Aorta (tissue), 5 donors: ENCODE measurements at places on chromosomes 7 and 10. TPM values are rescaled to one million over a fixed set of nuclear protein-coding genes. Genes with fewer than 3 reads are reported as not detected.

The PROSER2 gene
- polyA plus RNA-seq, result 1.4 TPM

The RFC2 gene
- polyA plus RNA-seq, result 16.1 TPM

The VWA2 gene
- 0.13 TPM for polyA plus RNA-seq

- H3K36me3 ChIP-seq, result no peaks in the 10 kb centered on the region
- H3K27me3 ChIP-seq, result no peaks in the 10 kb centered on the region
- no peak for DNase-seq
- H3K4me1 ChIP-seq, result peaks cover 6% of the 10 kb centered on the region
- H3K27ac ChIP-seq, result no peak overlapping the region
Observed at GRCh38 chr7:47179812-47180515, 401.9 kb downstream of the TNS3 start.

- no peak for DNase-seq
- H3K4me1 ChIP-seq, result no peaks in the 10 kb centered on the region
- no peak overlapping the region for H3K27ac ChIP-seq
- no peaks in the 10 kb centered on the region for H3K27me3 ChIP-seq
Observed at GRCh38 chr10:60377955-60378354, 11.7 kb downstream of the ANK3 start.

The CRTAC1 gene
- 2.9 TPM for polyA plus RNA-seq

DNA sequence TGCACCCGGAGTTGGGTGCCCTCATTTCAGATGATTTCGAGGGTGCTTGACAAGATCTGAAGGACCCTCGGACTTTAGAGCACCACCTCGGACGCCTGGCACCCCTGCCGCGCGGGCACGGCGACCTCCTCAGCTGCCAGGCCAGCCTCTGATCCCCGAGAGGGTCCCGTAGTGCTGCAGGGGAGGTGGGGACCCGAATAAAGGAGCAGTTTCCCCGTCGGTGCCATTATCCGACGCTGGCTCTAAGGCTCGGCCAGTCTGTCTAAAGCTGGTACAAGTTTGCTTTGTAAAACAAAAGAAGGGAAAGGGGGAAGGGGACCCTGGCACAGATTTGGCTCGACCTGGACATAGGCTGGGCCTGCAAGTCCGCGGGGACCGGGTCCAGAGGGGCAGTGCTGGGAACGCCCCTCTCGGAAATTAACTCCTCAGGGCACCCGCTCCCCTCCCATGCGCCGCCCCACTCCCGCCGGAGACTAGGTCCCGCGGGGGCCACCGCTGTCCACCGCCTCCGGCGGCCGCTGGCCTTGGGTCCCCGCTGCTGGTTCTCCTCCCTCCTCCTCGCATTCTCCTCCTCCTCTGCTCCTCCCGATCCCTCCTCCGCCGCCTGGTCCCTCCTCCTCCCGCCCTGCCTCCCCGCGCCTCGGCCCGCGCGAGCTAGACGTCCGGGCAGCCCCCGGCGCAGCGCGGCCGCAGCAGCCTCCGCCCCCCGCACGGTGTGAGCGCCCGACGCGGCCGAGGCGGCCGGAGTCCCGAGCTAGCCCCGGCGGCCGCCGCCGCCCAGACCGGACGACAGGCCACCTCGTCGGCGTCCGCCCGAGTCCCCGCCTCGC, at the start of gene EGFR:
EGFR (plus strand) TSS at position 657 of the 830 bp plus-strand sequence. CDS start 261 bp downstream, outside the sequence.
- H3K36me3 ChIP-seq, result no peaks in the 10 kb centered on the region
- H3K27me3 ChIP-seq, result no peaks in the 10 kb centered on the region
- H3K4me3 ChIP-seq, result peak within 1 kb of the TSS; percentile 88
- H3K27ac ChIP-seq, result peak within 1 kb of the TSS; percentile 91

DNA sequence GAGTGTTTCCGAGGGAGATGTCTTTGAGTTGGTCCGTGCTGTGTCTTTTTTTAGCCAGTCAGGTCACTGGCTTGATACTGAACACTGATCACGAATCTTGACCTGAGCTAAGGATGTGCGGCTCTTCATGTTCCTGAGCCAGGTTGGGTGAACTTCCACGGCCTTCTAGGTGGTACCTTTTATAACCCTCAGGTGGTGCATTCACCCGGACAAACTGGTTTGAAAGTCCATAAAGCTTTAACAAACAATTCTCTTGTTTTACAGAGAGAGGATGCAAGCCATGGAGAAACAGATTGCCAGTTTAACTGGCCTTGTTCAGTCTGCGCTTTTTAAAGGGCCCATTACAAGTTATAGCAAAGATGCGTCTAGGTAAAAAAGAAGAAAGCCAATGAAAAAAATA, 229.5 kb downstream of the ARHGAP21 start:
- no peak for DNase-seq
- no peak overlapping the region for H3K27ac ChIP-seq
- H3K27me3 ChIP-seq, result no peaks in the 10 kb centered on the region
- H3K4me1 ChIP-seq, result no peaks in the 10 kb centered on the region
- H3K36me3 ChIP-seq, result no peaks in the 10 kb centered on the region
- no peak overlapping the region for H3K4me3 ChIP-seq

- H3K27ac ChIP-seq, result no peak overlapping the region
- no peaks in the 10 kb centered on the region for H3K4me1 ChIP-seq
- no peaks in the 10 kb centered on the region for H3K27me3 ChIP-seq
Observed at GRCh38 chr10:110192552-110192951, 14.9 kb upstream of the MXI1 start.

DNA sequence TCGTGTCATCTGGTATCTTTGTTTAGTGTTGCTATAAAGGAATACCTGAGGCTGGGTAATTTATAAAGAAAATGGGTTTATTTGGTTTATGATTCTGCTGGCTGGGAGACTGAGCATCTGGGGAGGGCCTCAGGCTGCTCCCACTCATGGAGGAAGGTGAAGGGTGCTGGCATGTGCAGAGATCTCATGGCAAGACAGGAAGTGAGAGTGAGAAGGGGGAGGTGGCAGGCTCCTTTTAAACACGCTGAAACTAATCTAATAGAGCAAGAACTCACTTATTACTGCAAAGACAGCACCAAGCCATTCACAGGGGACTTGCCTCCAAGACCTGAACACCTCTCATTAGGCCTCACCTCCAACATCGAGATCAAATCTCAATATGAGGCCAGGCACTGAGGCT, 11.3 kb downstream of the OIT3 start:
- no peaks in the 10 kb centered on the region for H3K27me3 ChIP-seq
- H3K4me3 ChIP-seq, result no peak overlapping the region
- DNase-seq, result no peak
- no peak overlapping the region for H3K27ac ChIP-seq
- no peaks in the 10 kb centered on the region for H3K4me1 ChIP-seq
- no peaks in the 10 kb centered on the region for H3K36me3 ChIP-seq

The CNTNAP2 gene
- not detected for polyA plus RNA-seq

DNA sequence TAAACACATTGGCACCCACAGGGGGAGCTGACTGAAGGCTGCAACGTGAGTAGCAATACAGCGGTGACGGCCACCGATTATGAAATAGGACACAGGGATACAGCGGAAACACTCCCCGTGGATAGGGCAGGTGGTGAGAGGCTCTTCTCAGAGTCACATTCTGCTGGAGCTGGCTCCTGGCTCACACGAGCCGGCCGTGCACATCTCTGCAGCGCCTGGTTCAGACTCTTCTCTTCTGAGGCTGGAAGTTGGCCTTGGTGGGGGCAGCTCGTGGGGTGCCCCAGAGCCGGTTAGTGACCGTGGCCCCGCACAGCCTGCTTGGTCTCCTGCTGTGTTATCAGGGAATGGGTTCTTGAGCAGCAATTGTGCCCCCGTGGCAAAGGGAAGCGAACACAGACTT, 61.3 kb upstream of the EN2 start:
- no peak overlapping the region for H3K27ac ChIP-seq
- peak; percentile 68 for DNase-seq
- H3K4me3 ChIP-seq, result no peak overlapping the region

DNA sequence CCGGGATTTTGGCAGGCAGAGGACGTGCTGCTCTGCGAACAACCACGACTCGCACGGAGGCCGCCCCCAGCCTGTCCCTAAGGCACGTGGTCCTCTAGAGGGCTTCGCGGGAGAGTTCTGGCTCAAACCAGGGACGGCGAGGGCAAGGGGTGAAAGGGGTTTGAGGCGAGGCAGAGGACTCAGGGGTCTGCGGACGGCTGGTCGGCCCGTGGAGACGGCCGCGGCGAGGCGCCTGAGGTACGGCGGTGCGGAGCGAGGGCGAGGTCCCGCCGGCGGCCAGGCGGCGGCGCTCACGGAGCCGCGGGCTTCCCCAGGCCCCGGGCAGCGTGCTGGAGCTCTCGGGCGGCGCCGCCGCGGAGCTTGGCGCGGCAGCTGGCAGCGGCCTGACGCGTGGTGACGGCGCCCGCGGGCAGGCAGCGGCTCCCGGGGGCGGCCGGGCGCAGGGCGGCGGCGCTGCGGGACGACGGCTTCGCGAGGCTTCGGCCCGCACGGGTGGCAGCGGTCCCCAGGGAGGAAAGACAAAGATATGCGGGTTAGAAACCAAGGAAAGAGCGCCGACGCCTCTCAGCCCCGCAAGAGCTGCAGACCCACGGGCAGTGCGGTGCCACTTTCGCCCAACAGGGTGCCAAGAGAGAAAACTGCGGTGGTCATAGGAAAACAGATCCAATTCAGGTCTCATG, 44.8 kb downstream of the ZNF800 start:
- no peaks in the 10 kb centered on the region for H3K36me3 ChIP-seq
- peak; percentile 89 for DNase-seq
- no peak overlapping the region for H3K27ac ChIP-seq
- H3K27me3 ChIP-seq, result no peaks in the 10 kb centered on the region
- no peak overlapping the region for H3K4me3 ChIP-seq

DNA sequence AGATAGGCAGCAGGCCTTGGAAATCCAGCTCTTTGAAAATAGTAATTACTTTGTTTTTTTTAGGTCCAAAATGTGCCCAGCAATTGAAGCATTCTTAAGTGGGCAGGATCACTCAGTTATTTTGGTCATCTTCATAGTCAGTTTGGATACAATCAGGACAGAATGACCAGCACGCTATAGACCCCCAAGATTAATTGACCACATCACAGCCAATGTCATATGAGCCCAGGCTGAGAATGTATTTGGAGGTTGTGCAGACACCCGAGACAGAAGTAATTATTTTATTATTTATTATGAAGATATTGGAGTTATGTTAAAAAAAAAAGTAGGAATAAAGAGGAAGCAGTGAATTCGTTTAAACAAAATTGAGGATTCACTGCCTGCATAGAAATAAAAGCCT, 93.3 kb upstream of the PFKP start:
- DNase-seq, result no peak
- no peaks in the 10 kb centered on the region for H3K4me1 ChIP-seq
- no peak overlapping the region for H3K27ac ChIP-seq
- no peaks in the 10 kb centered on the region for H3K36me3 ChIP-seq
- no peak overlapping the region for H3K4me3 ChIP-seq
- no peaks in the 10 kb centered on the region for H3K27me3 ChIP-seq

GRCh38 chr7:36633377-36633776, 90.9 kb downstream of the AOAH start:
- H3K36me3 ChIP-seq, result no peaks in the 10 kb centered on the region
- no peaks in the 10 kb centered on the region for H3K4me1 ChIP-seq
- H3K27ac ChIP-seq, result no peak overlapping the region
- no peak overlapping the region for H3K4me3 ChIP-seq
- H3K27me3 ChIP-seq, result no peaks in the 10 kb centered on the region

DNA sequence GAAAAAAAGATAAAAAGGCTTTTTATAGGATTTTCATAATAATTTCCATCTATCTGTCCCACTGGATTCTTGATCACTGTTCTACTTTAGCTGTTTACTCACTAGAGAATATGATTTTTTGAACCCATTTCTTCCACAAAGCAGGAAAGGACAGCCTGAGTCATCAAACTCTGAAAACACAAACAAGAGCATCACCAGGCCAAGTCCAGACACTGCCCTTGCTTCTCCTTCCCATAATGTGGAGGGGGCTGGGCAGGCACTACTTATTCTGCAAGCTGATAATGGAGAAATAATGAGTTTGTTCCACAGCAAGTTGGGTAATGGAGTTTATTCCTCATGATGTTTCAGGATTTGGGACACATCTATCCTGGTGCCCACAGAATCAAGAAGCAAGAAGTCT, 13.0 kb upstream of the KCNIP2 start:
- no peak overlapping the region for H3K27ac ChIP-seq
- no peak for DNase-seq
- peaks cover under 1% of the 10 kb centered on the region for H3K4me1 ChIP-seq
- H3K4me3 ChIP-seq, result no peak overlapping the region
- H3K36me3 ChIP-seq, result no peaks in the 10 kb centered on the region
- H3K27me3 ChIP-seq, result no peaks in the 10 kb centered on the region

The AKR1C8 gene
- not detected for polyA plus RNA-seq

GRCh38 chr7:73742753-73743641, 4.4 kb upstream of the ABHD11 start:
- H3K36me3 ChIP-seq, result no peaks in the 10 kb centered on the region
- no peak overlapping the region for H3K27ac ChIP-seq
- H3K4me3 ChIP-seq, result no peak overlapping the region
- DNase-seq, result peak; percentile 80
- H3K4me1 ChIP-seq, result no peaks in the 10 kb centered on the region
- no peaks in the 10 kb centered on the region for H3K27me3 ChIP-seq

The GFRA1 gene
- polyA plus RNA-seq, result 0.15 TPM

- DNase-seq, result no peak
- no peaks in the 10 kb centered on the region for H3K4me1 ChIP-seq
- H3K27me3 ChIP-seq, result no peaks in the 10 kb centered on the region
- no peak overlapping the region for H3K27ac ChIP-seq
Observed at GRCh38 chr10:124739986-124740368, 4.2 kb downstream of the FAM53B start.

The LLCFC1 gene
- polyA plus RNA-seq, result not detected

GRCh38 chr7:3867863-3868262, 566.8 kb downstream of the SDK1 start:
- no peaks in the 10 kb centered on the region for H3K4me1 ChIP-seq
- H3K27me3 ChIP-seq, result no peaks in the 10 kb centered on the region
- H3K4me3 ChIP-seq, result no peak overlapping the region
- H3K36me3 ChIP-seq, result no peaks in the 10 kb centered on the region
- DNase-seq, result no peak

The BMPR1A gene
- 19.3 TPM for polyA plus RNA-seq

DNA sequence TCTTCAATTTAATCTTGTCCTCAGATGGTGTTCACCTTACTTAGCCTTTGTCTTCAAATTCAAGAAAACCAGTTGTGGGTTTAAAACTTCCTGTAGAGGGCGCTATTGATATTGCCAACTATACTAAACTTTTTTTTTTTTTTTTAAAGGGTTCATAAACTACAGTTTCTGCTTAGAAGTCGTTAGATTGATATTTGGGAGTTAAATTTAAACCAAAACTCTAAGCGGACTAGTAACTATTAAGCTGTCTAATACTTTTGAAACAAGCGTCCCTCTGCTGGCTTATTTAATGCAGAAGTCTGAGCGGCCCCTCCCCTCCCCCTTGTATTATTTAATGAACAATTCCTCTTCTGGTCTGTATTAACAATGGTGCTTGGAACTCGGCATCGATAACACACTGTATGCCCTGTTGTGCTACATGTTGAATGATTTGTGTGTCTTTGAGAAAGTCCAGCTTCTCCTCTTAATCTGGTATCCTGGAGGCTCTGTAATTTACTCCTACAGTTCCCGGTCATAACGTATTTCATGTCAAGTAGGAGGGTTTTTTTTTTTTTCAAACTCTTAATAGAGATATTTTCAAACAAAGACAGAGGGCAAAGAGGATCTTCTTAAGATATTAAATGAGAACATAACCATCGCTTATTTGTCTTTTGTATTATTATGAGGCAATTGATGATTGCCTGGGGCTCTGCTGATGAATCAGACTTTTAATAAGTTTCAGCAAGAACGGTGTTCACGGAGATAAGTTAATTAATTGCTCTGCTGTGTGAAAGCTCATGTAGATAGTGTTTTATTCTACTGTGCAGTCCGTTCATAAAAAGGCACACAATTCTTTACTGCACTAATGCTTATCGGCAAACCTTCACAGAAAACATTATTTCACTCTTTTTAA, 22.6 kb upstream of the CREB5 start:
- DNase-seq, result no peak
- H3K36me3 ChIP-seq, result no peaks in the 10 kb centered on the region
- no peak overlapping the region for H3K27ac ChIP-seq
- no peaks in the 10 kb centered on the region for H3K27me3 ChIP-seq

The VWDE gene
- polyA plus RNA-seq, result not detected
